ENCODE measurements at places on chromosomes 4 and X.

- DNase-seq, result no peak
These were observed 613.3 kb downstream of the BCOR start for GRCh38 chrX:39484159-39485068.

DNA sequence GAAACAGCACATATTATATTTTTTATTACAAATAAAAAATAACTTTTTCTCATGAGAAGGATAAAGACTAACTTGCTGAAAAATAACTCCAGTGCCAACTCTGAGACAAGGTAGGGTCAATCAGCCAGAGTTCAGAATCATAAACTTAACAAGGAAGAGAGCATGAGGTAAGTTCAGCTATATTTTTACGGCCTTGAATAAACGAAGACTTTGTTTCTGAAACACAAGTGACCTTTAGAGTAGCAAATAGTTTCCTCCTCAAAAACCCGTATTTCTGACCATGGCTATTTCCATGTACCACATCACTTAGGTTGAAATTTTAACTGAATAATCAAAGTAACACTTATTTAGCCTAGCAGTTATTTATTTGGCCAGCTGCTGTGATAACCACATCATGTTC, 45.5 kb downstream of the PRDM5 start:
- no peak for DNase-seq

GRCh38 chrX:16785247-16786138, 773 bp upstream of the TXLNG start:
- no peak for DNase-seq

DNA sequence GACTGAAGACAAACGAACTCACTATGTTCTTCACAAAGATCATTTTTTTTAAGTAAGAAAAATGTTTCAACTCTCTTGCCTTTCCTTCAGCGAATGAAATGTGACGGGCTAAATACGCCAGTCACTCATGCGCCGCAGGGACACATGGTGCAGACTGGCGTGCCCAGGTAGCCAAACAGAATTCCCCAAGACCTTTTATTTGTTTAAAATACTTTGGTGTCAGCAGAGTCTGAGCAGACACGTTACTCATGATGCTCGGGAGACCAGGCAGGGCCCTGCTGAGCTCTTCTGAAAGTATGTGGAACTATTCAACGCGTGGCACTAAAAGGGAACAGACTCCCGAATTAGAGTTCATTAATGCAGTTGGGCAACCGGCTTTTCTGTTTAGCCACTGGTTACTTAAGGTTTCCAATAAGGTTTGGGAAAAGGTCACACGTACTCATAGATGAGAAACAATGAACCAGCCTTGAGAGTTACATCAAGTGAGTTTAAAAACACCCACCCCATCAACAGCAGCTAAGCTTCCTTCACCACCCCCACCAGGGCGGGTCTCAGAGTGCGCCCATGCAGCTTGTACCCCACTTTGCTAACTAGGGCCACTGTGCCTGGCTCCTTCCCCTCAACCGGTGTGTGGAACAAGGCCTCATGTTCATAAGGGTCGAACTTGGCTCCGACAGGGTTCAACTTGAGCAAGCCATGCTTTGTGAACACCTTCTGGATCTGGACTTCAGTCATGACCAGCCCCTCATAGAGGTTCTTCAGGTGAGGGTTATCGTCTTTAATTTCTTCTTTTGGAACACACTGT, 7.3 kb downstream of the GRPEL1 start:
- DNase-seq, result no peak

DNA sequence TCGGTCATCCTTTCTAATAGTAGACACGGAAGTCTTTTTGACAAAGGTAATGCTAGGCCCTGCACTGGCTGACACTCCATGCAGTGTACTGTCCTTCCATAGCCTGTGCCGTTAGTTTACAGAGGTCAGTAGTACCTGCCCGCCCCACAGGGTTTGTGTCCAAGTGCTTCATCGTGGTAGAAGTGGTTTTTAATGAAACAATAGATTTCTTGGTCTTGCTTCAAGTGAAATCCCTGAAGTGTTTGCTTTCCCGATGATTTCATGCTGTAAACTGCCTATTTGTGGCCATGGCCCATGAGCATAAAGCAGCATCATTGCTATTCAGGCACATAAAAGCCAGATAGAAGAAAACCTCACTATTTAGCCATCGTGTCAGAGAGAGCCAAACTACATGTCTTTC, 139.3 kb downstream of the GPR143 start:
- no peak for DNase-seq

- no peak for DNase-seq
These were observed at the start of gene C4orf50 for GRCh38 chr4:6018331-6018730. Gene C4orf50, minus strand, starts transcription at chr4:6018431.

All from cortex of kidney (tissue), 1 donor.